Hematopoietic multipotent progenitor cell (in vitro differentiated cells): ENCODE measurements at places on chromosomes 12 and 14. TPM values are rescaled to one million over a fixed set of nuclear protein-coding genes. Genes with fewer than 3 reads are reported as not detected.

- DNase-seq = no peak
Measured at GRCh38 chr12:109815757-109816617, 17.2 kb downstream of the TRPV4 start.

Gene PRH2
- total RNA-seq = not detected

Gene ATL1
- 11.0 TPM for total RNA-seq

Gene RASSF3
- total RNA-seq = 12.9 TPM

Gene LMO3
- not detected for total RNA-seq

DNA sequence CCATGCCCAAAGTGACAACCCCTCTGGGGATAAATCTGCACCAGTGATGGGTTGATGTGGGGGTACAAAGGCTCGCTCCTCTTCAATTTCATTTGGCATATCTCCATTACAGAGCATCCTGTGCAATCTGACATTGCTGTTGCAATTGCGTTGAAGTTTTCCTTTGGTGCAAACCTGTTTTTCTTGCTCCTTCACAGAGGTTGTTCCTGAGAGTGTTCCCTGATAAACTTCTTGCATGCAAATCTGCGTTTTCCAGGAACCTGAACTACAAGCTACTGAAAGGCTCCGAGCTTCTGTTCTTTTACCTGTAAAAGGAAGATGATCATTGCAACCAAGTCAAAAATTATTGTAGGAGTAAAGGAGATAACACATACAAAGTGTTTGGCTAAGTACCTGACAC is 26.1 kb downstream of the SERPINA11 start:
- DNase-seq = no peak

DNA sequence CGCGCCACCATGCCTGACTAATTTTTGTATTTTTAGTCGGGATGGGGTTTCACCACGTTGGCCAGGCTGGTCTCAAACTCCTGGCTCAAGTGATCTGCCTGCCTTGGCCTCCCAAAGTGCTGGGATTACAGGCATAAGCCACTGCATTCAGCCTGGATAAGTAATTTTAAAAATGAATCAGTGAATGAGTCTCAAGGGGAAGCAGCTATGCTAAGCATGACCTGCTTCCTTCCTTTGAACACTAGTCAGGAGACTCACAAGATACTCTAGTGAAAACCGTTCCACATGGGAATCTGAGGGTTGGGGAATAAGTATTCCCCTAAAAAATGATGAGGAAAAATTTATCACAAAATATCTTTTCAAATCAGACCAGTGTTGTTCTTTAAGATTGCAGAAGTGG is 10.7 kb upstream of the FAM234B start:
- DNase-seq = no peak
